ENCODE measurements at places on chromosomes 1 and 21. TPM values are rescaled to one million over a fixed set of nuclear protein-coding genes. Genes with fewer than 3 reads are reported as not detected.

DNA sequence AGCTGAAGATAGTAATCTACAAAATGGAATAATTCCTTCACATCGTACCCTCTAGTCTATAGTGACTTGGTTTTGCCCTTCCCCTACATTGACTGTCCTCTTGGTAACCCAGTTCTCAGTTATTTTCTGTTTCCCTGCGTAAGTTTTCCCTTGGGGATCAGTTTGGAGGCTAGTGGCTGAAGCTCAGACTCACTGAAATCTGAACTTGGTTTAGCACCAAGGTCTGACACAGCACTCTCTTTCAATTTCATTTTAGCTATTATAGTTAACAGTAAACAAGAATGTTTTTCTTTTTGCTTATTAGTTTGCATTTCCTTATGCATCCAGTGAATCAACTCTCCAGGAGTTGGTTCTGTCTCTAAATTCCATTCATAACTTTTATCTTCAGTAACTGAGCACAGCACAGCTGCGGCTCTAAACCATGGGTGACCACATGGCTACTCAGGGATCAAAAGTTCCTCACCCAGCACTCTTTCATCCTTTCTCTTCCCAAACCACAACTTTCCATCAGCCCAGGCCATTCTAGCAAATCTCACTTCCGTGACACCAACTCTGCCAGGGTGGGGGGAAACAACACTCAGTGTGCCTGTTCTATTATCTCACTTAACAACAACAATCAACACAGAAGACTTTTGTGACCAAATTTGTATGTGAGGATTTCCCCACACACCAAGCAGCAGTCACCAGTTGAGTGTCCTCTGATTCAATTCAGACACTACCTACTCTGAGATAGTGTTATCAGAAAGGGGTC is 17.6 kb upstream of the IFI6 start:
- no peak for DNase-seq

DNA sequence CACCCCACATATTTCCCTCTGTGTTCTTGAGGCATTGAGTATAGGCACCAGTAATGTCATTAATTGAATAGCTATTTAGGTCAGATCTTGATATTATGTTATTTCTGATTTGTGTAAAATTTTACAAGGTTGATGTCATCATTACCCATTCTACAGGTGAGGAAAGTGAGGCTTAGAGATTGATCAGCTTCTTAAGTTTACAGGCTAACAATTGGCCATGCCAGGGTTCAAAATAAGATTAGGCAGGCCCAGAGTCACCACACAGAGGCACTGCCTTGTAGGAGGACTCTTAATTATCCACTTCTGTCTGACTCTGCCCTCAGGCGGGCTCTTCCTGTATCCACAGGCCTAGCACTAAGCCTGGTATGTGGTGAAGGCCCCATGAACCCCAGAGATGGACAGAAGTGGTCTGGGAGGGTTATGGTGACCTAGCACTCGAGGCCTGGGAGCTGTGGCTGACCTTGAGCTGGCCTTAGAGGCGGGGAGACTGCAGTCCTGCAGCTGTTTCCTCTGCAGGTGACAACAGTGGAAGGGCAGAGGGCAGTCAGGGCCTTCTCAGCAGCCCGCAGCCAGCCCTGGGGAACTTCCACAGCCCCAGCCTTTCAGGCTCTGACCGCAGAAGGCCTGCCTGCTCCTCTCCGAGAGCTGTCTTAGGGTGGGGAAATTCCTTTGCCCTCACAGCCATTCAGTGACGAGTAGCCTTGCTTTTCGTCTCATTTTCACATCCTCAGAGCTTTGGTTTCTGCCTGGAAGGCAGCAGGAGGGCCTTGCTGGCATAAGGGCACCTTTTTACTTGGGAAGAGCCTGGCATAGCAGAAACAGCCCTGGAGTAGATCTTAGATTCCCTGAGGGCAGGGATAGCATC is 12.2 kb downstream of the ZDHHC18 start:
- no peak for DNase-seq

Gene ABCG1
- 0.51 TPM for total RNA-seq

DNA sequence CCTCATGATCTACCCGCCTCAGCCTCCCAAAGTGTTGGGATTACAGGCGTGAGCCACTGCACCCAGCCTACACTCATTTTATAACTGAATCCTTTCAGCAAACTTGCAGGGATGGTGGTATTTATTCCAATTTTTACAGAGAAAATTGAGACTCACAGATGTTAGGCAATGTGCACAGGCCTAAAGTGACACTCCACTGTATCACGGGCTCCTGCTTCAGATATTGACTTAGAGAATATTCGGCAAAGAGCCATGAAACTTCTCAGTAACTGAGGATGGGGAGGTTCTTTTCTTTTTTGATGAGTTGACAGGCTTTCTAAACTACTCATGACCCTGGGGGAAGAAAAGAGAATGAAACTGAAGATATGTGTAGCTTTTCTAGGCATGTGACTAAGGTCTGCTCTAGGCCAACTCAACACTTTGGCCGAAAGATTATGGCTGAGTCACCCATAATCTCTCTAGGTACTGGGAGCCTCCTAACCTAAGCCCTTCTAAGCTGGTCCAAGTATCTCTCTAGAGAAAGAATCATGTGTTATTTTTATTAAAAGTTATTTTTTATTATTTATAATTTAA is 19.9 kb upstream of the PTCH2 start:
- no peak for DNase-seq

GRCh38 chr1:221154932-221155331 is 275.7 kb downstream of the HLX start:
- no peak for DNase-seq

- DNase-seq, result peak; percentile 34
Observed at GRCh38 chr21:45432575-45433255, 27.8 kb downstream of the COL18A1 start.

DNA sequence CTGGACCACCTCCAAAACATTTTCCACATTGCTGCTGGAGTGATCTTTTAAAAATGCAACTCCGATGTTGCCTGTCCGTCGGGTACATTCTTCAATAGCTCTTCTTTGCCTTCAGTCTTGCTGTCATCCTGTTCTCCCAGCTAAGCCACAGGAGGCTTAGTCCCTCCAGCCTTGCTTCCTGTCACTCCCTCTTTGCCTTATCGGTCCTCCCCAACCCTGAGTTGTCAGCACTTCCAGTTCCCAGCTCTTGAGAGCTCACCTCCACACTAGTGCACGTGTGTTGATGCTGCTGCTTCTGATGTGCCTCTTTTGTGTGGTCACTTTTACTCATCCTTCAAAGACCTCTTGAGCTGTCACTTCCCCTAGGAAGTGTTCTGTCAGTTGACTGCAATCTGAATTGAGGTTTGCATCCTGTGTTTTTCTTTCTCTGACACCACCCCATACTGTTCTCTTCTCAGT is 15.3 kb downstream of the UCK2 start:
- DNase-seq, result peak; percentile 75

DNA sequence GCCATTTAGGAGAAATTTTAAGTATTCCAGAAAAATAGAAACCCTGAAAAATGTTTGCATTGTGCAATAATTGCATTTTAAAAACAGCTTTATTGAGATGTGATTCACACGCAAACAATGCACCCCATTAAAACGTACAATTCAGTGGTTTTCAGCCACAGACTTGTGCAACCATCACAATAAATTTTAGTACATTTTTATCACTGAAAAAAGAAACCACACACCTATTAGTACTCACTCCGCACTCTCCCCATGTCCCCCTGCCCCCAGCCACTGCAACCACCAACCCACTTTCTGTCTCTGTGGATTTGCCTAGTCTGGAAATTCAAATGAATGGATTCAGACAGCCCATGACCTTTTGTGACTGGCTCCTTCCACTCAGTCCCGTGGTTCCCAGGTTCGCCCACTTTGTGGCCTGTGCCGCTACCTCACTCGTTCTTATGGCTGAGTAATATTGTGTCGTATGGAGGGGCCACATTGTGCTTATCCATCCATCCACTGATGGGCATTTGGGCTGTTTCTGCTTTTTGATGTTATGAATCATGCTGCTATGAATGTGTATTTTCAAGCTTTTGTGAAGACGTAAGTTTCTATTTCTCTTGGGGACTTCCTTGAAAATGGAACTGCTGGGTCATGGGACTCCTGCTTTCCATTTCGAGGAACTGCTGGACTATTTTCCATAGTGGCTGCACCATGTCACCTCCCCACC is 147.7 kb upstream of the ARHGEF16 start:
- DNase-seq, result peak; percentile 29

Gene TFF1
- not detected for total RNA-seq

GRCh38 chr1:79613046-79613445 is 606.5 kb upstream of the ADGRL4 start:
- no peak for DNase-seq

DNA sequence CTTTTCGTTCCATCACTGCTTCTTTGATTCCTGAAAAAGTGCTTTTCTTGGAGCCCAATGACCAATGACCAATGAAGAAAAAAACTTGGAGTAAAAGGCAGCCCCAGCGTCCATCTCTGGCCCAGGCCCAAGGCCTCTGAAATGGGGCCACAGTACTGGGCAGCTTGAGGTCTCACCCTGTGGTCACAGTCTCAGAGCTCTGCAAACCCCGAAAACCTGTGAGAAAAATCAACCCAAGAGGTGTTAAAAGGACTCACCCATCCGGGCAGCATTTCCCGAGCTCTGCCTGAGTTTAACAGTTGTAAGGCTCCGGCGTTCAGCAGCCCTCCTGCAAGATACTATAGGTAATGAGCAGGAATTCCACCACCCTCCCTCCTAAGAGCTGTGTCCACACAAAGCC is 2.1 kb upstream of the EFHD2 start:
- no peak for DNase-seq

DNA sequence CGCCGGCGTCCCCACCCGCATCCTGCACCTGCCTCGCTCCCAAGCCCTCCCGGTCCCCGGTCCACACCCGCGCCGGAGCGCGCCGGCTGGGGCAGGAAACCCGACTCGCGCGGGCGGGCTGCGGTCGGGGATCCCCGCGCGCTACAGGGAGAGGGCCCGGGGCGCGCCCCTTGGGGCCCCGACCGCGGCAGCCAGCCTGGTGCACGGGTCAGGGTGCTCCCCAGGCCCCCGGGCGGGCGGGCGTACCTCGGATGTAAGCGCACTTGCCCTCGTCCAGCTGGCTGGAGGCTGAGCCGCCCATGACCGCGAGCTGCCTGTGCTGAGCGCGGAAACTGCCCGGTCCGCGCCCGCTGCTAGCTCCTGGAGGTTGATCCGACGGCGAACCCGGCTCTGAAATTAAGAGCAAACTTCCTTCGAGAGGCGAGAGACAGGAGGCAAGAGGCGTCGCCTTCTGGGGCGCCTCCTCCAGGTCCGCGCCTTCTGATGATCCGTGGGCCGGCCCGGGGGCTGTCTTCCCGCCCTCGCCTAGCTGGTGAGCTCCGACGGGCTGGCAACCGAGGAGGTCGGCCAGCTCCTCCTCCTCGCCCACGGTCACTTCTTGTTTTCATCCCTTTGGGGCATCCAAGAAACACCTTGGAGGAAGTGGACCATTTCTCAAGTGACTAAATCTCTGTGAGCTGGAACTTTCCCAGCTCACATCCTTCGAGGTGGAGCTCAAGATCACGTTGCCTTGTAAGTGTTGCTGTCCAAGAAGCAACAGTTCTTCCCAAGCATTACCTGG is at the start of gene NIBAN1:
Gene NIBAN1, minus strand, starts transcription at position 453 of the 781 bp plus-strand sequence. Its CDS starts 152 bp downstream, at position 301.
- DNase-seq, result peak; percentile 77

Gene KDF1
- 0.11 TPM for total RNA-seq

- DNase-seq, result no peak
Observed at GRCh38 chr1:243827206-243827605, 22.8 kb downstream of the AKT3 start.

DNA sequence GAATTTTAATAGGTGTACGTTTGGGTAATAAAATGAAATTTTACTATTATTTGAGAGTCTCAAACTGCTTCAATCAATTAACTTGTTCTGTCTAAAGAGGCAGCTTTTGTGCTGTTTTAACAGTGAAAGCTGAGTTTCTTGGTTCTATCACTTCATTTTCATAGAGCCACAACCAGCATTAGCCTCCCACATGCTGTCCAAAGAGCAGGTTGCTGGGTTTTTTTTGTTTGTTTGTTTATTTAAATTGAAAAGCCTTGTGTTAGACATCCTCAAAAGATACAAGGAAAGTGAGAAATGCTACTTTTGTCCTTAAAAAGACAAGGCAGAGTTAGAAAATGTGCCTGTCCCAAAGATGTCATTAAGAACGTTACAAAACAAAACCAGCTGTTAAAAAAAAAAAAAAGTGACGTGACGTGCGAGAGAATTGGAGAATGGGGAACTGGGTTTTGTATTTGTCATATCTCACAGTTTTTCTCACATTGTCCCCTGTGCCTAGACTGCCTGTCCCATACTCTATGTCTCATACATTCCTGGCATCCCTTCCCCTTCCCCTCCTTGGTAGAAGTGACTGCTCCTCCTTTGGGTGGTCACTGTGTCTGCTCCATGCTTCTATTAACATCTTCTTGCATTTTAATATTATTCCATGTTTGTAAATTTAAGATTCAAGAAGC is 63.1 kb upstream of the CD34 start:
- DNase-seq, result no peak

DNA sequence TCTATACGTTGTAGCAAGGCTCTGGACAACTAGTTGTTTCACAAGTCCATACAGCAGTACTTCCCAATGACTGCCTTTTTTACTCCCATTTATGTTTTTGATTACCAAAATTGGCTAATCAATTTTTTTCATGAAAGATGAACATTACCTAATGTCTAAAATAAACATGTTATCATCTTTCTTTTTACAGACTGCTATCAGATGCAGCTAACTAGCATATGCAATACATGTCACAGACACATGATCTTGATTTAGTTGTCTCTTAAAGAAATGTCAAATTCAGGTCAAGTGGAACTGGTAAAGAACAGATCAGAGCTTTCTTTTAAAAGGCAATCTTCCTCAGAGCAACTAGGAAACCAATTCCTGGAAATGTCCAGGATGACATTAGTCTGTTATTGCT is 630 bp upstream of the DBT start:
- no peak for DNase-seq

Gene NBPF10
- total RNA-seq, result 0.46 TPM

DNA sequence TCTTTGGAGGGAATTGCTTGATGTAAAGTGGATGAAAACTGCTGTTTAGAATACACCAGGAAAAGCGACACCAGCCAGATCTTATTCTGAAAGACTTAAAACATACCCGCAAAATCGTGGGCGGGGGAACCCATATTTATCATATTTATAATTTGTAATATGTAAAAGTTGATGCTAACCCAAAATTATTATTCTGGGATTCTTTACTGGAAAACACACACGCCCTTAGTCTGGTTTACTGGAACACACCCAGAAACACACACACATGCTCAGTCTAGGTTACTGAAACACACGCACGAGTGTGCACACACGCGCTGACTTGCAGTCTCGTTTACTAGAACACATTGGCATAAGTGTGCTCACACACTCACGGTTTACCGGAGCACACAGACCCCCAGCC is 32.5 kb downstream of the ATP5PO start:
- no peak for DNase-seq

Gene RPE65
- under 0.01 TPM for total RNA-seq

Gene EFNA3
- total RNA-seq, result 2.4 TPM

Gene IFNLR1
- total RNA-seq, result 1.3 TPM

GRCh38 chr1:18540136-18540765 is 59.5 kb downstream of the KLHDC7A start:
- no peak for DNase-seq

All from Daoy (cell line).